Activated CD4-positive, alpha-beta T cell treated with anti-CD3 and anti-CD28 coated beads, Interleukin-2, amount 50 U/mL, for 16 hours (primary cell): ENCODE measurements at places on chromosomes 4 and X.
A peak's percentile ranks its signal among the peaks of the same experiment; 100 is the strongest.

- no peak for DNase-seq
Observed at GRCh38 chrX:134745636-134746409, 87.6 kb upstream of the PLAC1 start.

GRCh38 chr4:38664706-38665401 is 855 bp downstream of the KLF3 start:
- DNase-seq: no peak

- no peak for DNase-seq
Observed at GRCh38 chr4:37588150-37588549, 98.0 kb downstream of the RELL1 start.

GRCh38 chr4:13289391-13289790 is 194.7 kb downstream of the RAB28 start:
- DNase-seq: no peak

GRCh38 chrX:137482136-137482535 is 83.8 kb upstream of the ZIC3 start:
- DNase-seq: no peak

DNA sequence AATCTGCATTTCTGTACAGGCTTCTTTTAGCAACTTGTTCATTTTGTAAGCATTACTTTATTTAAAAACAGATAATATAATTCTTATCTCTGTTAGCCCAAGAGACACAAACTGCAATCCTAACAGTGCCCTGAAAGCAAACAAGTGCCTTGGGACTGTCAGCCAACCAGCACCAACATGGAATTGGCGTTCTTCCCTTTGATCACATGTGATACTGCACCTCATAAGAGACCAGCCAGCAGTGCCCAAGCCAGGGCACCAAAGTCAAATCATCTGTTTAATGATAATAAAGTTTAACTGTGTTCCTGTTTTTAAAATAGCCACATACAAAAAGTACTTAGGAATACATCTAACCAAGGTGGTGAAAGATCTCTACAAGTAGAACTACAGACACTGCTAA is 223.2 kb downstream of the PRDM5 start:
- DNase-seq: no peak

DNA sequence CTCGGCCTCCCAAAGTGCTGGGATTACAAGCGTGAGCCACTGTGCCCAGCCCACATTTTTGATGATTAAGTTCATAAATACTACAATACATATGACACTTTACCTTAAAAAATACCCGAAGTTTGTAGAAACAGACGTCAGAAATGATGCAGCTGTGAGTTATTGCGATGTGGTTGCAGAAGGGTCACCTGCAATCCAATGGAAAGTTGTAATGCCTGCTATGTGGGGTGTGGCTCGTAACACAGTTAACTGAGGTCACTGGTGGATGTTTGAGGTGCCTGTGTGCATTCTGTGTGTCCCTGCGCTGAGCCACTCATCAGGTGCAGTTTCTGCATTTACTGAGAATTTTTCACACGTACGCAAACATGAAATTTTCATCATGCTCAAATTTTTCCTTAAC is 64.1 kb downstream of the ANXA5 start:
- no peak for DNase-seq

DNA sequence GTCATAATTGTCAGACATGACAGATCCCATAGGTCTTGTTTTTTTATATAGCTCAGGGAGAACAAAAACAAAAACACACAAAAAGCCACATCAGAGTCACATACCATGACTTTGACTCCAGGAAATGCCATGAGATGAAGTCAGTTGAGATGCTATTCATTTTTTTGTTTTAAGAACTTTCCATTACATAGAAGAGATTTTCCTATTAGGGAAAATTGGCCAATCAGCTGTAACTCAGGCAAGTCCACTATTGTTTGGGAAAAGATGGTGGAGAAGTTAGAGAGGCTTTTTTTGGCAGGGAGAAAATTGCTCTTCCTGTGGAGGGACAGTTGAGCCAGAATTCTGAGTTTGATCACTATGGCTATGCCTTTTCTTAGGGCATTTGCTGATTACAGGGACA is 72.6 kb downstream of the SMARCA5 start:
- no peak for DNase-seq

GRCh38 chr4:15374656-15375055 is 53.2 kb upstream of the C1QTNF7 start:
- DNase-seq: no peak

DNA sequence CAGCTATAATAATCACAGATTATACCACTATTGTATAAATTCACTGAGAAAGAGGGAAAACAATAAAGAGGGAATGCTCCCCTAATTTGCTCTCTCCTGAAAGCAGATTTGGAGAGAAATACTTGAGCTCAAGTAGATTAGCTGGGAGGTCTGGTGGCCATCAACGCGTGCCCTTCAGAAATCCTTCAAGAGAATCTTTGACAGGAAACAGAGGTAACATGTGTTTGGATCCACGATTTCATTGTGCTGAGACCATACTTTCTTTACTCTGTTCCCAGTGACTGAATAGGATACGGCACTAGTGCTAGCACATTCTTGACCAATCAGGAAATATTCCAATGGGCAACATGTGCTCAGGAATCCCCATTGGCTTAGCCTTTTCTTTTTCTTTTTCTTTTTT is 1395.3 kb downstream of the RAPGEF2 start:
- no peak for DNase-seq

DNA sequence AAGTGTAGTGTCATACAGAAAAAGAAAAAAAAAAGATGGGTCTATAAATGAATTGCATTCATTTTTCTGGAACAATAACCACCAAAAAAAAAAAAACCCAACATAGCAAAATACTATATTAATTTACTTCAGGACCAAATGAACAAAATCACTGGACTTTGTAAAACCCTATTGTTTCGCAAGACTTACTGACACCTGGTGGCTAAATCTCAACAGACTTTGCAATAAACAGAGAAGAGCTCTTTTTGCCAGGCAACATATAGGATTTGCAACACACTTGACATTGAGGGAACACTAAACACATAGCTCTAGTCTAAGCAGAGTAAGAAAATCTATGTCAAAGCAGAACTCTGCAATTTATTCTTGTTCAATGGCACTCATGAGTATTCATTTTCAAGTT is 990.2 kb downstream of the STPG2 start:
- no peak for DNase-seq

DNA sequence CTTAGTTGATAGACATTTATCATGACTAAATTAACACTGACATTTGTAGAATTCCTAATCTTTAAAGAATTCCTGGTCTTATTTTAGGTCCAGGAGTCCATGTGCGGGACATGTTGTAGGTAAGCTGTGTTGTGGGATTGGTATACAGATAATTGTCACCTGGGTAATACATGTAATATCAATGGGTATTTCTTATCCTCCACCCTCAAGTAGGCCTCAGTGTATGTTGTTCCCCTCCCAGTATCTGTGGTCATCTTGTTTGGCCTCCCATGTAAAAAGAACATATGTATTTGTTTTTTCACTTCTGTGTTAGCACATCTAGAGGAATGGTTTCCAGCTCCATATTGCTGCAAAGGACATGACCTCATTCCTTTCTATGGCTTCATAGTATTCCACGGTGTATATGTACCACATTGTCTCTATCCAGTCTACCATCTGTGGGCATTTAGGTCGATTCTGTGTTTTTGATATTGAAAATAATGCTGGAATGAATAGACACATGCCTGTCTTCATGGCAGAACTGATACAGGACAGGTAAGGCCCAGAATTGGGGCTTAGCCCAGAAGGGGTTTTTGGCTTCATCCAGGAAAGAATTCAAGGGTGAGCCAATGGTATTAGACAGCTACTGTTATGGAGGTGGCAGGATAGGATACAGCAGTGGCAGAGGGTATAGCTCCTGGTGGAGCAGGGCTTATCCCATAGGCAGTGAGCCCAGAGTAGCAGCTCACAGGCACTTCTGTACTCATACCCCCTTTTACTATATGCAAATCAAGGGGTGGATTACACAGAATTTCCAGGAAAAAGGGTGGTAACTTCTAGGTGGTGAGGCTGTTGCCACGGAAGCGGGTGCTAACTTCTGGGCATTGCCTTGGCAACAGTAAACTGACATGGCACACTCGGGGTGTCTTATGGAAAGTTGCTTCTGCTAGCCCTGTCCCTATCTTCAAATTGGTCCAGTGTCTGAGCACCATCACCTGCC is 66.1 kb upstream of the WDR1 start:
- peak; percentile 59 for DNase-seq

GRCh38 chr4:6502147-6502546 is 29.7 kb upstream of the PPP2R2C start:
- no peak for DNase-seq

- DNase-seq: no peak
Observed at GRCh38 chr4:89257376-89257775, 50.2 kb downstream of the GPRIN3 start.

GRCh38 chrX:143683486-143683885 is 37.1 kb downstream of the SPANXN2 start:
- DNase-seq: no peak

GRCh38 chrX:69133921-69134542 is 31.2 kb downstream of the PJA1 start:
- DNase-seq: no peak

DNA sequence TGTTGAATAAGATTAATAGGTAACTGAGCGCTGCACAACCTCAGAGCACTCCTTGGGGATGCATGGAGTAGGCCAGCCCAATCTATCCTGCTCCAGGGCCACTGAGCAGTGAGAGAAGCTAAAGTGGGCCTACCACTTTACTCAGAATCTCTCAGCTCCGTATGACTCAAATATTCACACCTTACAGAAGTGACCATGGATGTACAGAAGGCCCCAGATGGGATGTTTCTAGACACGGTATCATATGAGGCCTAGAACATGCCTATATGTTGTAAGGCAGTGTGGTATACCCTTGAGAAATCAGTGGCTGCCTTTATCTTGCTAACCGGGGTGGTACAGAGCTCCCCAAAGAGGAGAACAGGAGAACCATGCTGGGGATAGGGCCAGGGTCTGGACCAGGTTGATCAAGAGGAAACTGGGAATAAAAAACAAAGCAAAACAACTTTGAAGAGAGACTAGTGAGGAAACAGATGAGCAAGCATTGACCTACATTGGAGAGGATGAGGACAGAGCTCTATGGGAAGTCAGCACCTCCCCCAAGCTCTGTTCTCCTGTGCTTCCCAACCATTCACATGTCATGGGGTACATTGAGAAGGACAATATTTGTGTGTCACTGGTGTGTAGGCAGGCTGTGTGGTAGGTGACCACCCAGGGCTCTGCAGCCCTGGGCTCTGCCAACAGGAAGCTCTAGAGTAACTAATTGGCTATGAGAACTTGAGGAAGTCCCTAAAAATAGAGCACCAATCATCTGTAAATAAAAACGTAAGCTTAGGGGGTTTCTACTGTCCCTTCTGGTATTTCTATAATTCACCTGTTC is 31.4 kb downstream of the HOPX start:
- no peak for DNase-seq

GRCh38 chr4:140115140-140115539 is 38.8 kb downstream of the MAML3 start:
- DNase-seq: no peak

DNA sequence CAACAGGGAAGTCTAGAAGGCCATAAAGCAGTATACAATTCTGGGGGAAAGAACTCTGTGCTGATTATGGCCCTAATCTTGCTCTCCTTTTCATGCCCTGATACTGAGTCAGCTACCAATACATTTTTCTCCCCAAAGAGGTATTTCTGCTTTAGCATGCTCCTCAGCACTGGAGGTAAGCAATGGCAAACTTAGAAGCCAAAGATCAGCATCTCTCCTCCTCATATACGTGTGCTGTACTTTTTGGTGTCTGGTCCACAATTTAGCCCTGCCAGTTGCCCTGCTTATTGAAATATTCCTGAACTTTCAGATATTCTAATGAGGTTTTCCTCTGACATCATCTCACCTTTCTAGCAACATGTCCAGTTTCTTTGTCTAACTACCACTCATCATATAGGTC is 226.2 kb downstream of the FSTL5 start:
- no peak for DNase-seq

- DNase-seq: peak; percentile 6
Observed at GRCh38 chr4:169823685-169824084, 65.9 kb upstream of the HPF1 start.

DNA sequence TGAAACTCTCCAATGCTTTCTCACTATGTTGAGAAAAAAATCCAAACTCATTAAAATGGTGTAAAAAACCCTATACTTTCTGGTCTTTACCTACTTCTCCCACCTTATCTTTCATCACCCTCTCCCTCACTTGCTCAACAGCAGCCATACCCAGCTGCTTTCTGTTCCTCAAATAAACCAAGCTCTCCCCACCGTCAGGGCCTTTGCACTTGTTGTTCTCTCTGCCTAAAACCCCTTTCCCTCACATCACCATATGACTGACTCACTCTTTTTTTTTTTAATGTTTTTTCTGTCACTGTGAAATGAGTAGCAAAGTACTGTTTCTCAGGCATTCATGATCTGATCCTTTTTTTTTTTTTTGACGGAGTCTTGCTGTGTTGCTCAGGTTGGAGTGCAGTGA is 122.3 kb upstream of the TMEM164 start:
- no peak for DNase-seq

DNA sequence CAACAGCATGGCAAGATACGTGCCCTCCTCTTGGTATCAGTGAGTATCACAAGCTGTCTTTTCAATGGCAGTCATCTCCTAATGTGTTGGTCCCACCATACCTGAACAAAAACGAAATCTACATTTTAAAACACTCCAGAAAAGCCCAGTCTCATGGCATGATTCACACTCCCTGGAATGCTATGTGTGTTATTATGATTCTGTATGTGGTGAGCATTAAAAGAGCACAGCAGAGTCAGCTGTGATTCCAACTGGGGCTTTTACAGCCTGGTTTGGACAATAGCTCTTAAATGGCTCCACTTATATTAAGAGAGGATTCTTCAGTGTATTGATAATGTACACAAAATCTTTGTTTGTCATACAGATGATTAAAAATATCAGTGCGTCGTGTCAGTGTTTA is 274.1 kb upstream of the GK2 start:
- DNase-seq: no peak

DNA sequence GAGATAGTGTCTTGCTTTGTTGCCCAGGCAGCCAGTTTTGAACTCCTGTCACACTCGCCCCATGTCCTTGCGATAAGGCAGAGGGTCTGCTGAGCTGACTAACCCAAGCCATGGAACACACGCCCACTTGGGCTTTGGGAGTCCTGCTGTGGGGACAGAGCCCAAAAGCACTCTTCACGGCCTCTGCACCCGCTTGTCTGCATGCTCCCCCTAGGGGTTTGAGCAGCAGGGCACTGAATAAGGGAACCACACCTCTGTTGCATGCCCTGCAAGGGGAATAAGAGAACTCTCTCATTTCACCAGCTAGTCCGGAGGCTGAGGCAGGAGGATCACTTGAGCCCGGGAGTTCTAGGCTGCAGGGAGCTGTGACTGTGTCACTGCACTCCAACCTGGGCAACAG is 166.0 kb downstream of the STAG2 start:
- no peak for DNase-seq

- peak; percentile 65 for DNase-seq
Observed at GRCh38 chr4:1579001-1579900, 104.9 kb downstream of the FAM53A start.

DNA sequence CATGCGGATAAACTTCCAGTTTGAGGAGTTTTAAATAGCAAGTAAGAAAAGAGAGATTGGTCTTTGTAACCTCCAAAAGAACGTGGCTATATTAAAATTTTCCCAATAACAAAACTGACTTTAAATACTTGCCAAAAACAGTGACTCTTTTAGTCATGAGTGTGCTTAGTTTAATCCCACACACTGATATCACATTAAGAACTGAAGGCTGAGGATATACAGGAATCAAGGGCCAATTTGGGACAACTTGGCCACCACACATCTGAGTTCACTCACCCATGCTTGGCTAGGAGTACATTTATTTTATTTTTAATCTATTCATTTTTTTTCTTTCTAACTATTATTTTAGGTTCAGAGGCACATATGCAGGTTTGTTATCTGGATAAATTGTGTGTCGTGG is 110.2 kb downstream of the APBB2 start:
- DNase-seq: no peak
